Stimulated activated CD8-positive, alpha-beta memory T cell treated with anti-CD3 and anti-CD28 coated beads, Interleukin-7, amount 100 ng/mL, for 1 hour (primary cell): ENCODE measurements at places on chromosomes 1 and 21.
A peak's percentile ranks its signal among the peaks of the same experiment; 100 is the strongest.

DNA sequence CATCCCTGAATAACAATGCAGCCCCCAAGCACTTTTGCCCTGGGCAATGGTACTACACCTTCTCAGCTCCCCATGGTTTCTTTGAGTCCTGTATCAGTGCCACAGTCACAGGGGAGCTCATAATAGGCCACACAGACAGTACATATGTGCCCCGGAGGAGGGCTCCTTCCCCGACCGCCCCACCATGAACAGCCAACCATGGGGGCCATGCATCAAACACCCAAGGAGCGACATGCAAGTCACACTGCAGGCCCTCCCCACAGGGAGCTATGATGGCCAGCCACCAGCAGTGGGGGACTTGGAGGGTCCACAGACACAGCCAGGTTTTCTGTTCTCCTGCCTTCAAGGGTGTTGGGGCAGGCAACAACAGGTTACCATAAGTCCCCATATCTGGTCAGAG is 13.1 kb upstream of the CLCA2 start:
- DNase-seq = no peak

GRCh38 chr1:200154069-200154767 is 126.7 kb downstream of the NR5A2 start:
- peak; percentile 10 for DNase-seq

DNA sequence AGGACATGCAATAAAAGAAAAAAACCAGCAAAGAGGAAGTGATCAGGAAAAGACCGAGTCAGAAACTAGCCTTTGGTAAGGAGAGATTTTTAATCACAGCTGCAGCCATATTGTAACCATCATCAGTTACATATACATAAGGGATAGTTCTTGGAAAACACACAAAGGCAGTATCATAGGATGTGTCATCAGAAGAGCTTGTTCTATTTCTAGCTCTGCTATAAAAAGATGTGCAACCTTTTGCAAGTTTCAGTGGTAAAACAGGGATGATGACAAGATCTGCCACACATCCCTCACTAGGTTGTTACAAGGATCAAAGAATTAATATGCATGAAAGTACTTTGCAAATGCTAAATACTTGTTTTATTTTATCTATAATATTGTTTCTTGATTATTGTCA is 342.0 kb downstream of the VAV3 start:
- no peak for DNase-seq

GRCh38 chr1:201190624-201191051 is at the start of gene IGFN1:
TSS of gene IGFN1 (plus strand) at chr1:201190824. CDS start at chr1:201193294, 2,470 bp downstream.
- DNase-seq = no peak

DNA sequence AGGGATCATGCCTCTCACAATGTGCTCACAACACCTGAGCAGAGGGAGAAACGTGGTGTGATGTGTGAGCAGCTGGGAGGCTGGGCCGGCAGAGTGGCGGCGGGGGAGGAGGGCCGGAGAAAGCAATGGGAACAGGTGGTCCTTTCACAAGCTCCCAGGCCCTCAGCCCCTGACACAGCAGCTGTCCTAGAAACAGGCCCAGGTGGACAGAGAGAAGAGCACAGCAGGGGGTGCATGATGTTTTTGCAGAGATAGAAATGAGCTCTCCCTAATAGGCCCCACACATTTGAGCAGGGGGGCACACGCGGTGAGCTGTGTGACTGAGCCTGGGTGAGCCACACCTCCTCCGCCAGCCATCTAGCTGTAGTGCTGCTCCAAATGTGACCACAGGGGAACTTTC is 7.6 kb upstream of the RGS16 start:
- no peak for DNase-seq

- DNase-seq = no peak
These were observed 224.9 kb downstream of the BACH1 start for GRCh38 chr21:29523646-29524045.

GRCh38 chr1:14065486-14065885 is 365.5 kb downstream of the PRDM2 start:
- DNase-seq = no peak

DNA sequence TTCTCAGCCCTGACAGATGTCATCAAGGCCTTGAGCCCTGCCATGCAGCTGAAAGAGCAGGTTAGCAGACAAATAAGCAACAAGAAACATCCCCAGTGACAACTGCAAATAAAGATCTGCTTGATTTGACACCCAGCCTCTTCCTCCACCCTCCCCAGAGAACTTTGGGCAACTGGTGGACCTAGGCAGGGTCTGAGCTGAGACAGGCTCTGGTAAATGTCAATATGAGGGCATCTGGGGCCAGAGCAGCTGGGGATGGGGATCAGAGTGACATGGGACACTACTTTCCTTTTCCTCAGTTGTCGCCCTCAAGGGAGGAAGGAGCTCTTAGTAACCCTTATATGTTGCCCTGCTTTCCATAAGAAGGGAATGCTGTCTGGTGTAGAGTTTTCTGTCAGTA is 544.1 kb downstream of the NEGR1 start:
- no peak for DNase-seq

GRCh38 chr1:28507247-28507645 is 1.4 kb downstream of the RCC1 start:
- no peak for DNase-seq

GRCh38 chr1:197838836-197839235 is 63.6 kb upstream of the DENND1B start:
- DNase-seq = no peak

GRCh38 chr1:45016090-45016697 is 4.1 kb downstream of the UROD start:
- DNase-seq = no peak

DNA sequence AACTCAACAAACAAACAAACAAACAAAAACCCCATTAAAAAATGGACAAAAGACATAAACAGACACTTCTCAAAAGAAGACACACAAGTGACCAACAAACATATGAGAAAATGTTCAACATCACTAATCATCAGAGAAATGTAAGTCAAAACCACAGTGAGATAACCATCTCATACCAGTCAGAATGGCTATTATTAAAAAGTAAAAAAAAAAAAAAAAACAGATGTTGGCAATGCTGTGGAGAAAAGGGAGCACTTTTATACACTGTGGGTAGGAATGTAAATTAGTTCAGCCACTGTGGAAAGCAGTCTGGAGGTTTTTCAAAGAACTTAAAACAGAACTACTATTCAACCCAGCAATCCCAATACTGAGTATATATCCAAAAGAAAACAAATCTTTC is 94.7 kb downstream of the PLPP3 start:
- no peak for DNase-seq

GRCh38 chr1:37537378-37537777 is 16.7 kb downstream of the SNIP1 start:
- DNase-seq = no peak

DNA sequence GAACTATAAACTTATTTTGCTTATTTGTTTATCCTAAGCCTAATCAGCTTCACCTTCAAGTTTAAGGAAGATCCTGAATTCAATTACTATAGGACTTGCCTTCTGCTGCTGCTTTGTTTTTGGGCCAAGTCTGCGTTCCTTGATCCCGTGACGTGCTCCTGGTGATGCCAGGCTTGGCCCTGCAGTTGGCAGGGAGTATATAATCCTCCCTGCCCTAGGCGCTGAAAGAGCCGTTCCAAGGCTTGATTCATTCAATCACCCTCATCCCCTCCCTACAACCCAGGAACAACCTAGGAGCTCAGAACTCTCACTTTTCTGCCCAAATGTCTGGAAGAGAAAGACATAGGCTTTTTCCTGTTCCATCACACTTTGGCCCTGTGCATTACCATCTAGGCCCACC is 12.4 kb upstream of the LRRN2 start:
- no peak for DNase-seq

DNA sequence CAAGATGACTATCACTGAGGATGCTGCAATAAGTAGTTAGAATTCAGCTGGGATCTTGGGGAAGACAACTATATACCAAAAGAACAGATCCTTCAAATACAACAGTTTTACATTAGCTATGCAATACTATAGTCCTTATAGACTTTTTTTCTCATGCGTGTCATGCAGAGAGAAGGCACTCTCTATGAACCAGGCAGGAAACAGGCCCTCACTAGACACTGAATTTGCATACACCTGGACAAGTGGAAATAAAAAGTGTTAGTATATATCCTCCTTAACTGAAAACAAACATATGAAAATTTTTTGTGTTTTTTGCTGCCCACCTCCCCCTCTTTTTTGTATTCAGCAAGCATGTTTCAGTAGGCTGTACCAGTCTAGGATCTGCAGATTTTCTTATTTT is 29.9 kb downstream of the TMCO1 start:
- no peak for DNase-seq

DNA sequence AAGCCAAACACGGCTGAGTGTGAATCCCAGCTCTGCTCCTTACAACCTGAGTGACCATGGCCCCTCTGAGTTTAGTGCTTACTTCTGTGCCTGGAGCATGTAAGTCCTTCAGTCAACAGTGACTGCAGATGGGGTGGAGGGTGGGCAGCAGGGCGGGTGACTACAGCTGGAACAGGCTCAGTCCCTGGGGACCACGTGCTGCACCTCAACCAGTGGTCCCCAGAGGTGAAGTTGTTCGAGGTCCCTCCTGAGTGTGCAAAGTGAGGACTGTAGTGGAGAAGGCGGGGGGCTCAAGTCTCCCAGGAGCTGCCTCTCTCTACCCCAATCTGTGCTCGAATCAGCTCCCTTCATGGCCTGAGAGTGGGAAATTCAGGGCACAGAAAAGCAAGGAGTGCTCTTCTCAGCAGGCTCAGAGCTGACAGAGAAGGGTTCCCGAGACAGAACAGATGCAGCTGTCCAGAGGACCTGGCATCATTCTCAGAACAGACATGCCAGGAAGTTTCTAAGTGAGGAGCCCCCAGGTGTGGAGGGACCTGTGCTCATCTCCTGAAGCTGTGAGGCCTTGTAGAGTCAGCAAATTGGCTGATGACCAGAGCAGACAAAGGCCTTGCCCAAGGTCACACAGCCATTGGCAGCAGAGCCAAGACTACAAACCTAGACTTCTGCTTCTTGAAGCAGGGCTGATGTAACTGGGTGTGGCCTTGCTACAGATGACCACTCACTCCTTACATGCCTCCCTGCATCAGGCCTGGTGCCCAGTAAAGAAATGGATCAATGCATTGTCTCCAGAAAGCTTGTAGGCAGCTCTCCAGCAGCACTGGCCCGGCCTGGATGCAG is 61.7 kb upstream of the EDN2 start:
- DNase-seq = no peak

GRCh38 chr1:39063191-39063590 is 37.0 kb downstream of the NDUFS5 start:
- DNase-seq = no peak

GRCh38 chr1:231806623-231807495 is 180.3 kb downstream of the DISC1 start:
- no peak for DNase-seq

- no peak for DNase-seq
These were observed 111.5 kb downstream of the CCDC185 start for GRCh38 chr1:223504741-223505140.

GRCh38 chr1:21249940-21250493 is 40.2 kb downstream of the ECE1 start:
- no peak for DNase-seq

DNA sequence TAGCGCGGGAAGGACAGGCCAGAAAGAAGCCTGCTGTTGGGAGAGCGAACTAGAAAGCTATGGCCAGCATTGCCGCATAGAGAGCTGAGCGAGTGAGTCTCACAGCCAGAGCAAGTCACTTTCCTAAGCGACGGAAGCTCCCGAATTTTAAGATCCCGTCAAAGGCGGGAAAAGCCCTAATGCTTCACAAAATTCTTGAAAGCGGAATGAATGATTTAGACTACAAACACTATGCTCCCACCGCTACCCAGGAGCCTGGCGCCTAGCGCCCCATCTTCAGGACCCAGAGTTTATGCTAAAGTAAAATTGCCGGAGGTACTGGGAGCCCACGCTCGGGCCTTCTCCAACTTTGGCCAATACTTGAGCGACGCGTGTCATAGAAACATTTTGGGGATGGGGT is 409.9 kb upstream of the ESRRG start:
- no peak for DNase-seq

DNA sequence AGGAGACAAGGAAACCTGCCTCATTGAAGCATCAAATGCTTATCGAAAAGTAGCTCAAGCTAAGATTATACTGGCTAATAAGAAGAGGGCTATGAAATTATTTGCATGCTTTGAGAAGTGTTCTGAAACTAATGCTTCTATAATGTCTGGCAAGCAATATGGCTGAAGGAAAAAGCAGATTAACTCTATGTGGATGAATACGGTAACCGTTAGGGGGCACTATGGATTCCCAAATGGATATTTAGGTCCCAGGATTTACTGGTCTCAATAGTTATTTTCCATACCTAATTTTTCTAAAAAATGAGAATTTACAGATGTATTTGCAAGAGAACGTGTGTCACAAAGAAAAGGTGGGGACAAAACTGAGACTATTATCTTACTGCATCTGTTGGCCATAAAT is 34.6 kb upstream of the RRP15 start:
- no peak for DNase-seq

- DNase-seq = no peak
These were observed 41.7 kb downstream of the EDN2 start for GRCh38 chr1:41442697-41443251.

DNA sequence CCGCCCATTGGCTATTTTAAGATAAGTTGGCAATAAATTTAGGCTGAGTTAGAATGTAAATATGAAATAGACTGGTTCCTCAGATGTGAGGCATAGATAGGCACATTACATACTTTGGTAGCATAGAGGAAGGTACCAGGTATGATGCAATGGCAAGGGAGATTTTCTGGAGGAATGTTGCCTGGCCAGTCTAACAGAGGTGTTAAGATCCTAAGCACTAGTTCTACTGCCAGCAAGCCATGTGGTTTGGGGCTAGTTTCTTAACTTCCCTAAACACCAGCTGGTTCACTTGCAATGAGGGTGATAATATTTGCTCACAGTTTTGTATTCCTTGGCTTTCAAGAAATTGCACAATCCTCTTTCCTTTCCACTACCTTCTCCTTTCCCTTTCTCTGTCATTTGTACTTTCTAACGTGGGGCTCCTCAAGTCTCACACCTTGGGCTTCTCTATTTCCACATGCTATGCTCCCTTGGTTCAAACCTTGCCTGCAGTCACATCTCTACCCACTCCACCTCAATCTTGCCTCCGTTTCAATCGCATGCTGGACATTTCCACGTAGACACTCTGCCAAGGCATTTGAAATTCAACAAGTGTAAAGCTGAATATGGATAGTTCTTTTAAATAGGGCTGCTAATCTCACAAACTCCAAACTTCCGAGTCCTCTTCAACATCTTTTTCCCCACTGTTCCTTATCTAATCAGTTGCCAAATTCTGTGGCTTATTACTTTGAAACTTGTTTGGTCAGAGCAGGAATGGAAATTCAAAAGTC is 4.7 kb upstream of the CD55 start:
- no peak for DNase-seq

GRCh38 chr1:221989741-221990140 is 247.9 kb upstream of the DUSP10 start:
- no peak for DNase-seq

GRCh38 chr1:43880604-43881003 is 53.0 kb upstream of the ARTN start:
- DNase-seq = no peak

- DNase-seq = no peak
These were observed 53.1 kb downstream of the S100B start for GRCh38 chr21:46551636-46552241.
